Thyroid gland (tissue), 4 donors: ENCODE measurements at places on chromosomes 2 and 18.

GRCh38 chr2:161122772-161123530, 37.3 kb upstream of the TANK start:
- DNase-seq = peak; percentile 50

- DNase-seq = no peak
These were observed 176.3 kb downstream of the ZFP36L2 start for GRCh38 chr2:43049836-43050801.

GRCh38 chr2:133326652-133327397, 241.4 kb downstream of the NCKAP5 start:
- DNase-seq = no peak

GRCh38 chr2:8487461-8487932, 194.4 kb upstream of the ID2 start:
- no peak for DNase-seq

DNA sequence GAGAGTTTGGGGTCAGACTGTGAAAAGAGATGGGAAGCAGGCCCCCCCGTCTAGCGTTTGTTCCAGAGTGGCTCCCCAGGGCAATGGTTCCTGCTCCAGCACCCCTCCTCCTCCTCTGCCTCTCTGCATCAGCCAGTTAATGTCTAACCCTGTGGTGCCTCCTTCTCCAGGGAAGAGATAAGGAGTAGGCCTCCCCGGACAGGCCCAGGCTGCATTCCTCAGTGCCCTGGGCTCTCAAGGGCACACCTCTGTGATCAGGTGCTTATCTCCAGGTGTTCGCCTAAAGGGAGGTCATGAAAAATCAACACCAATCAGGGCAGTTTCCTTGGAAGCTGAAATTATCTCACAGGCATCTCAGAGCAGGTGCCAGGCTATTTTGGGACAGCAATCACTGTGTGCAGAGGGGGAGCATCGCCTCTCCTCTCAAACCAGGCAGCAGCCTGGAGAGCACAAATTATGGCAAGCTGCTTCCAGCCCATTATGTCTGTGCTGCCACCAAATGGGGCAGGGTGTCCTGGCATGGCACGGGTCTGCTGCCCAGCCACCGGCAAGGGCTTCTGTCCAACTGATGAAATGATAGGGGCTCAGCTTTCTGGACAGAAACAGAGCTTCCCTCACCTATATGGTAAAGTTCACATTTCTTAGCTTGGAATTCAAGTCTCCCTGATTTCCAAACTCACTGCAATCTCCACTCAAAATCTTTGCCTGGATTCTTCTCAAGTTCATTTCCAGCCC, 255.8 kb upstream of the SLC14A2 start:
- no peak for DNase-seq

- DNase-seq = no peak
These were observed 4.6 kb downstream of the LOXHD1 start for GRCh38 chr18:46652372-46652771.

DNA sequence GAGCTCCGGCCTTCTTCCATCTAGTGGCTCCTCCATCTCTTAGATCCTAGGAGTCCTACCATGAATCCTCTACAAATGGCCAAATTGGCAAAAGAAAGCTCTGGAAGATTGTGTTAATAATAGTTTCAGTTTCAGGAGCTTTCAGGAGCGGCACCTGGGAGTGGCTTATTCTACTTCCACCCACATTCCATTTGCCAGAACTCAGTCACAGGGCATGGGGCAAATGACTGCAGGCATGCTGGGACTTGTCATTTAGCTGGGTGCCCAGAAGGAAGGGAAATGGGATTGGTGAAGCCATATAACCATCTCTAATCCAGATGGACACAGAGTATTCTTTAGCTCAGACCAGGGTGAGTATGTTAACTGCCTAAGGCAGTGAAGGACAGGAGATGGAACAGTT, 3.6 kb upstream of the LRATD1 start:
- peak; percentile 35 for DNase-seq

DNA sequence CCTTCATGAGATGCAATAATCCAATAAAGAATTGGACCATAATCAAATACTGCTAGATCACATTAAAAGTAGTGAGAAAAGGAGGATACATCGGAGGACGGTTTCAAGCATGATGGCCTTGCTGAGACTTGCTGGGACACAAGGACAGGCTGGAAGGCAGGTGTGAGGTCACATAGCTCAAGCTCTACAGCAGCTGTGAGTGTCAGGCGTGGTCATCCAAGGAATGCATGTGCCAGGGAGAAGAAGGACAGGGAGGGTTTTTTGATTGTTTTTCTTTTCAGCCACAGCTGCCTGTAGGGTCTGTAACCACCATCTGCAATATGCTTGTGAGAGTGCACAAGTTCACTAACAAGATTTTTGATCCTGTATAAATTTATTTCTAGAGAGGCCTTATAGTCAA, 57.6 kb downstream of the BMP10 start:
- DNase-seq = no peak

- peak; percentile 58 for DNase-seq
These were observed 165.0 kb downstream of the ANTXR1 start for GRCh38 chr2:69177785-69178636.

GRCh38 chr18:35623255-35623654, 41.7 kb downstream of the GALNT1 start:
- no peak for DNase-seq

GRCh38 chr2:237196866-237197618, 111.4 kb downstream of the COPS8 start:
- DNase-seq = no peak
